ENCODE measurements at places on chromosomes 7 and 10.

GRCh38 chr7:68752485-68753178 is 845.6 kb upstream of the AUTS2 start:
- DNase-seq = no peak

GRCh38 chr7:94324380-94325121 is 70.1 kb upstream of the COL1A2 start:
- no peak for DNase-seq

GRCh38 chr10:36602374-36602773 is 523.0 kb upstream of the ANKRD30A start:
- DNase-seq = no peak

- DNase-seq = no peak
Measured at GRCh38 chr7:39971924-39972323, 21.9 kb downstream of the CDK13 start.

GRCh38 chr10:74799721-74800221 is 26.6 kb upstream of the KAT6B start:
- DNase-seq = no peak

DNA sequence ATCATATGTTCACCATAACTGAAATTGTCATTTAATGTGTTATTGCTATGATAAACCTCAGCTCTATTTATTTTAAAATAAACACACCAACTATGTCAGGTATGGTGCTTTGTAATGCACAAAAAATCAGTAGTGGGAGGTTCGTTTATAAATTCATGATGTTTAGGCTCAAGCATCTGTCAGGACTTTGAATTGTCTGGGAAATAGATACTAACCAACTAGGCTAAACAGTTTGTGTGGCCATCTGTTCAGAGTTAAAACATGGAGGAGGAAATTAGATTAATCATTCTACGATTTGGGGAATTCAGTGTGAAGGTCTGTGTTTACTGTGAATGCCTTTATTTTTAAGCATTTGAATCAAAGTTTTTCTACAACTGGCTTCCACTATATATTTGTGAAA is 212.6 kb upstream of the FZD8 start:
- DNase-seq = no peak

Data from naive thymus-derived CD8-positive, alpha-beta T cell (primary cell).